ENCODE measurements at places on chromosomes 6 and 20.

DNA sequence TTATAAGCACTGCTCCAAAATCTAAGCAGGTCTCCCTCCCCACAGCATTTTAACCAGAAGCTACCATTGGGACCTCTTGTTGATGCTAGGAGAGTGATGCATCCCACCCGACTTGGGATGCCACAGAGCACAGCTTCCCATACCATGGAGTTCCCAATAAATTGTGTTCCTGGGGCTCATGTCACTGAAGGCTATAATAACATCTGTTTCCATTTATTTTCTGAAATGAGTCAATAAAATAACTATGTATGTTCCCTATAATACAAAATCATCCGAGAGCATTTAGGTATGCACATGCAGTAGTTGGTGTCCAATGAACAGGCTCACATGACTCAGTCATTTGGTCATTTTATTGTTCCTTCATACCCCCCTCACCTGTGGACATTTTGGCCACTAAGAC lies 204.2 kb downstream of the TBC1D7 start:
- no peak for DNase-seq

GRCh38 chr6:66065313-66065712 lies 358.3 kb upstream of the EYS start:
- no peak for DNase-seq

GRCh38 chr6:43774776-43775534 lies 4.9 kb downstream of the VEGFA start:
- DNase-seq, result no peak

- DNase-seq, result no peak
These were observed 35.2 kb upstream of the BCLAF1 start for GRCh38 chr6:136324686-136325380.

GRCh38 chr6:155542036-155542435 lies 86.4 kb upstream of the NOX3 start:
- no peak for DNase-seq

DNA sequence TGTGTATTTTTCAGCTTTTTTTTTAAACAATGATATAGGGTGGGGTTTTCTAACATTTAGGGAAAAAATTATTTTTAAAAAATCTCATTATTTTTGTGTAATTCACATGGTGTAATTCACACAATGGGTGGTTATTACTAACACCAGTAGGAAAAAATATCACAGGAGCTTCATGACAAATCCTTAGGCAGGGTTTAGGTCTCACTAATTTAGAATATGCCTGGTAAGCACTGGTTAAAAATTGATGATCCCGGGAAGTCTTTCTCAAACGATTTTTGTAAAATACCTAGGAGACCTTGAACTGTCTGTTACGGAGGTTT lies 29.5 kb upstream of the ZNF217 start:
- no peak for DNase-seq

- no peak for DNase-seq
These were observed 50.5 kb upstream of the IBTK start for GRCh38 chr6:82298012-82298411.

Measured in NCI-H187 (cell line).